ENCODE measurements at places on chromosomes 13 and 19.

DNA sequence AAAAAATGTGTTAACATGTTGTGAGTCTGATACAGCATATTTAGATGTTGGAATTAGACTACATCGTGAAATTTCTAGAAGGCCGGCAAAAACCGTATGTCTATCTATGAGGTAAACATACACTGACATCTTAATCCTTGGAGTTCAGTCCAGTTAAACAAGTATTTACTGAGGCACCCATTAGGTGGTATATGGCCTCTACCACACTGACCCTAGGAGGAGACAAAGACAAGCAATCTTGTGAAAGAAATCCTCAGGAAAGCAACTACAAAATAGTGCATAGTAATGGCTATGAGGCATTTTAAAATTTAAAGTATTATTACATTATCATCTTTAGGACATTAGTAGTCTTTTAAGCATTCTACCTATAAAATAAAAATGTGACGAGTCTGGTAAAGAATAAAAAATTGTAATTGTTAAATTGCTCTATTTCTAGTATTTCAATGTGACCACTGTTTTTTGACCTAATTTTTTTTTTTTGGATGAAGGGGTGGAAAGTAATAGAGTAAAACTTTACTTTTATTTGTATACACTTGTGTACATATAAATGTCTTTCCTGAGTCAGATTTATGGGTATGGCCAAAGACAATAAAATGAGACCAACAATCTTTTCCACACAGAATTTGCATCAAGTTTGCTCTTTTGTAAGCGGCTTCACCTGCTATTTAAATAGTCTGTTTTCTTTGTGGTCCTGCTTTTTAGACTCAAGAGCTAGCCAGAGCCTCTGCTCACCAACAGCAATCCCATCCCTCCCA lies 50.5 kb downstream of the KATNAL1 start:
- no peak for DNase-seq

DNA sequence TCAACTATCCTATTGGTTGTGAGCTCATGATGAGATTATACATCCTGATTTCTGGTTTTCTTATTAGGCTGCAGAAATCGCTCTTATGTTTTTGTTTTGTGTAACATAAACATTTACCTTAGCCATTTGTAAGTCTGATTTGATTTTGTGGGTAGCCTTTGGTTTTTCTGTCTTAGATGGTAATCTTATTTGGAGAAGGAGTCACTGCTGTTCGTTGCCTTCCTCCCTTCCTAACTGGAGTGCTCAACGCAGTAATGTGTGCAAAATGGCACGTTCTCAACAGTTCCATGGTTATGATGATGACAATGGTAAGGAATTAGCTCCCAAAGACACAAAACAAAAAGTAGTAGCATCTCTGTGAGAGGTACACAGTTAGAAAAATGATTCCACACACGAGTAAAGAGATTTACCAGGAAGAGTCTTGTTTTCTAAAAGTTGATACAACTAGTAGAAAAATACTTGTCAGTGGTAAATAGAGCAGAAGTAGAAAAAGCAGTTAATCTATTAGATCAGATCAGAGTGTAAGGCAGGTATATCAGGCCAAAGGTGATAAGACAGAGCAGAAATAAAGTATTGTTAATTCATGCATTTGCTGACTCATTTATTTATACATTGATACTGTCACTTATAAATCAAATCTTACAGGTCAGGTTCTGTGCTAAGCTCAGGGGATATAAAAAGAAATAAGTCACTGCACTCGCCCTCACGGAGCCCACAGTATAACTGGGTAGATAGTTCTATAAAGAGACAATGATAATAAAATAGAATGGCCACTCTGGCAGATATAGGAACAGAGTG lies 270.0 kb downstream of the NALCN start:
- no peak for DNase-seq

DNA sequence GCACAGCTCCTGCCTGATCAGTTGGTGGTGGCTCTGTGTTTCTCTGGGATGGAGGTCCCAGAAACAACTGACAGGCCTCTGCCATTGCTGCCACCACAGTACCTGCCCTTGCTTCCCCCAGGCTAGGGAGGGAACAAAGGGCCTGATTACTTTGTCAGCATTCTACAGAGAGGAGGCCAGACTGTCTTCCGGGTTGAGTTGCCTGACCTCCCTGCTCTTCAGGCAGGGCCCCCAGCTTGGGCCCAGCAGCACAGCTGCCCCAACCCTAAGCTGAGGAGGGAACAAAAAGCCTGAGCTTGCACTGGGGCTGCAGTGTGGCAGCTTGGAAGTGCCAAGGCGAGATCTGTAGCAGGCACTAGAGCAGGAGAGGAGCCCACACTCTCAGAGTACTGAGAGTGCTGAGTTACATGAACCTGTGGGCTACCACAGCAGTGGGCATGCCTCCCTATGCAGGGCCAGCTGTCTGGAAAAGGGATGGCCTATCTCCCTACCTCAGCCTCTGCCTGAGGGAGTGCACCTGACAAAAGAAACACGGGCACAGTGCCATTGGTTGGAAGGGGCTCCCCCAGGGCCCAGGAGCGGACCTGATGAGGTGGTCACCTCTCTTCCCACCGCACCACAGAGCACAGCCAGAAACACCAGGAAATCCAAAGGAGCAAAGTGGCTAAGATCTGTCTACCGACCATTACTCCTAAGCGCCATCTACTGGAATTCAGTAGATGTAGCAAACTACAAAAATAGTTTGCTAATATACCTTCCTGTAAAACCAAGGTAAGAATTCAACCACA lies 24.4 kb downstream of the SLC25A15 start:
- no peak for DNase-seq

GRCh38 chr19:33428627-33429125 lies 55.2 kb downstream of the CEBPG start:
- DNase-seq, result no peak

DNA sequence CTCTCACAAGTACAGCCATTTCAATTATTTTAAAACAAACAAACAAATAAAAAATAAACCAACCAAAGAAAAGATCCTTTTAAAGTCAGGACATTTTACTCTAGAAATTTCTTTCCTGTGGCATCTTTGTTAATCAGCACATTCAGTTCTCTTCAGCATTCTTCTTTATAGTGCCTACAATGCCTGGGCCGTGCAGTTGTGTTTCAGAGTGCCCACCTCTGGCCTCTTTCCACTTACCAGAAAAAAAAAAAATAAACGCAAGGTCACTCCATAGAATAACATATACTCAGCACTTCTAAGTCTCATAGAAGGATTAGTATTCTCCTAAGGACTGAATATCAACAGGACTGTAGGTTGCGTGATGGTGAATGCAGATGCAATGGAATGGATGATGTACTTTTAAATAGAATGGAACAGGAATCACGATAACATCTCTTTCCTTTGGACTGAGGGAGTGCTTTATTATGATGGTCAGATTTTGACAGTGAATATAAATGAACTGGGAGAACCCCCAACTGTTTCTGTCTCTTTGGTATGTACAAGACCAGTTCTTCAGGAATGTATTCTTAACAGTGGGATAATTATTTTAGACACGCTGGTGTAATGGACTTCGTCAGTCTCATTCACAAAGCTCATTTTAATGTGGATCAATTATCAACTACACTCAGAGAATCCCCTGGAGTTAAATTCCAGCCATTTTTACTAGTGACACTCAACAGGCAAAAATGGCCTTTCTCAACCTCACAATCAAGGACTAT lies 125.0 kb upstream of the NBEA start:
- DNase-seq, result no peak

GRCh38 chr13:21176982-21177284 lies 475 bp downstream of the MRPL57 start:
- no peak for DNase-seq

DNA sequence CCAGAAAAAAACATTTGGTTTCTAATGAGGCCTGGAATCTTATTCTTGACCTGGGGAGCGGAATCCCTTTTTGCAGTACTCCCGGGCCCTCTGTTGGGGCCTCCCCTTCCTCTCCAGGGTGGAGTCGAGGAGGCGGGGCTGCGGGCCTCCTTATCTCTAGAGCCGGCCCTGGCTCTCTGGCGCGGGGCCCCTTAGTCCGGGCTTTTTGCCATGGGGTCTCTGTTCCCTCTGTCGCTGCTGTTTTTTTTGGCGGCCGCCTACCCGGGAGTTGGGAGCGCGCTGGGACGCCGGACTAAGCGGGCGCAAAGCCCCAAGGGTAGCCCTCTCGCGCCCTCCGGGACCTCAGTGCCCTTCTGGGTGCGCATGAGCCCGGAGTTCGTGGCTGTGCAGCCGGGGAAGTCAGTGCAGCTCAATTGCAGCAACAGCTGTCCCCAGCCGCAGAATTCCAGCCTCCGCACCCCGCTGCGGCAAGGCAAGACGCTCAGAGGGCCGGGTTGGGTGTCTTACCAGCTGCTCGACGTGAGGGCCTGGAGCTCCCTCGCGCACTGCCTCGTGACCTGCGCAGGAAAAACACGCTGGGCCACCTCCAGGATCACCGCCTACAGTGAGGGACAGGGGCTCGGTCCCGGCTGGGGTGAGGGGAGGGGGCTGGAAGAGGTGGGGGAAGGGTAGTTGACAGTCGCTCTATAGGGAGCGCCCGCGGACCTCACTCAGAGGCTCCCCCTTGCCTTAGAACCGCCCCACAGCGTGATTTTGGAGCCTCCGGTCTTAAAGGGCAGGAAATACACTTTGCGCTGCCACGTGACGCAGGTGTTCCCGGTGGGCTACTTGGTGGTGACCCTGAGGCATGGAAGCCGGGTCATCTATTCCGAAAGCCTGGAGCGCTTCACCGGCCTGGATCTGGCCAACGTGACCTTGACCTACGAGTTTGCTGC lies at the start of gene ICAM4:
TSS of gene ICAM4 (plus strand) at position 153 of the 935 bp plus-strand sequence. CDS start at position 211, 58 bp downstream.
- DNase-seq, result no peak

DNA sequence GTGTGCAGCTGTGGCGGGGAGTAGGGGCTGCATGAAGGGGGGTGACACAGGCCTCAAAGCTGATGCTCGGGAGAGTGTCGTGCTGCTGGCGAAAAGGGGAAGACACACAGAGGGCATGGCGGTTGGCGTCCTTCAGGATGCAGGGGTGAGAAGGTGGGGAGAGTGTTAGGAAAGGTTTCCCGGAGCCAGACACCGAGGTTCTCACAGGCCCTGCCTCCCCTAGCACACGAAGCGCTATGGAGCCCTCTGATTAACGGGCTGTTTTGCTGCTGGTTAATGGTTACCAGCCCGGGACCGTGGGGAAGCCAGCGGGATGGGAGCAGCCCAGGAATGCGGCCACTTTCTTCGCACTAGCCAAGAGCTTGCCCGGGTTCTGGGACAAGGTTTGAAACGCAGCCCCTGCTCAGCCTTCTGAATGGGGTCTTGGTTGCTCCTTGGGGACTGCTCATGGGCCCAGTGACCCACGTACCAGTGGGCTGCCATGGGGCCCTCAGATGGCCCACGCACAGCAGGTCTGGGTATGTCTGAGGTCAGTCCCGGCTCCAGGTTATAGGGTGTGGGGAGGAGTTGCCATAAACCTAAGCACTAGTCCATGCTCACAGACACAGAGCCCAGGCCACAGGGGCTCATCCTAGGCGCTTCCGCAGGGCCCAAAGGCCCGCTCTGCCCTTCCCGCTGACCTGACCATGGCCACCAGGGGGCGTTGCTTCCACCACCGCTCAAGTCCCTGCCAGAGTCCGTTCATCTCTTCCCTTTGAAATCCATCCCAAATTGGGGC lies 31.3 kb upstream of the ISYNA1 start:
- no peak for DNase-seq

DNA sequence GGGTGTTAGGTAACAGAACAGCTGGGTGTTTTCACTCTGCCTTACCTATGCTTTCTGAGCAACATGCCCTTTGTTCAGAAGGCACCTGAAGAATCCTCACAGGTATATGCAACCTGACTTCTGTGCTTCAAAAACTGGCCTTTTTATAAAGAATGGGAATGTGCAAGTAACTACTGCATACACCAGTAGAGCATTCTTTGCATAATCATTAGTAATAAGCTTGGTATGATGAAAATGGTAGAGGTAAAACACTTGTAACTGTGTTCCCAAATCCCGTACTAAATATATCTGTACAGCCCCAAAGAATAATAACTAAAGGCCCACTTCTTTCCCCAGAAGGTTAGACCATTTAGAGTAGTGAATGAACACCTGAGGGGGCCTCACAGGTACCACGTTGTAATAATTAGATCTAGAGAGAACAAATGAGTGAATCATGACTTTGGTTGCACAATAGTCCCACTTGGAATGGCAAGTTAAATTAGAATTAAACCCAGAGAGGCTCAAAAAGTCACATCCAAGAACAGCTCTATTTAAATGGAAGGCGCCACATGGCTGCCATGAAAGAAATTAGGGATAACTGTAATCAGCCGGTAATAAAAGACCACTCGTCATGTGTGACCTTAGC lies 413.9 kb downstream of the KLF12 start:
- DNase-seq, result no peak

- DNase-seq, result no peak
Observed at GRCh38 chr13:108980237-108980636, 350.8 kb downstream of the MYO16 start.

GRCh38 chr19:13090511-13091231 lies 12.0 kb downstream of the LYL1 start:
- no peak for DNase-seq

Measured in hypothalamus (tissue), 51 donors.